ENCODE measurements at places on chromosomes 7 and 10.

- no peak for DNase-seq
Observed at GRCh38 chr7:119665796-119666195, 607.2 kb upstream of the KCND2 start.

- DNase-seq = no peak
Observed at GRCh38 chr10:130345728-130346127, 209.5 kb downstream of the GLRX3 start.

GRCh38 chr7:67619175-67619574 lies 622.5 kb downstream of the TYW1 start:
- DNase-seq = no peak

DNA sequence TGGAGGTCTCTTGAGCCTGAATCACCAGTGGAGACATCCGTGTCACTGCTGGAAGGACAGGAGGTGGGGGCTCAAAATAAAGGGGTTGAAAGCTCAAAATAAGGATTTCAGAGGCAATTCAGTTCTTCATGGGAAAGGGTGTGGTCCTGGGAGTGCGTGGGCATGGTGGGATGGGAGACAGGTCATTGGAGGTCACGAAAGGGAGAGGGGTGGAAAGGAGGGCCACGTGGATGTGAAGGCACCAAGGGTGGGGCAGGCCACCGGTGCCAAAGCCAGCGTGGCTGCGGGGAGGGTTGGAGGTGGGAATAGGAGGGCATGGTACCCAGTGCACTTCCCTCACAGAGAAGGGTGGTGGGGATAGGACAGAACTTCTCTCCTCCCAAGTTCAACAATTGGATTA lies 59.7 kb downstream of the HTR5A start:
- no peak for DNase-seq

- DNase-seq = no peak
Observed at GRCh38 chr10:102509387-102509786, 5.6 kb downstream of the SUFU start.

- DNase-seq = no peak
Observed at GRCh38 chr7:153943457-153943856, 108.7 kb upstream of the DPP6 start.

- no peak for DNase-seq
Observed at GRCh38 chr10:93142534-93142933, 68.8 kb downstream of the CYP26A1 start.

DNA sequence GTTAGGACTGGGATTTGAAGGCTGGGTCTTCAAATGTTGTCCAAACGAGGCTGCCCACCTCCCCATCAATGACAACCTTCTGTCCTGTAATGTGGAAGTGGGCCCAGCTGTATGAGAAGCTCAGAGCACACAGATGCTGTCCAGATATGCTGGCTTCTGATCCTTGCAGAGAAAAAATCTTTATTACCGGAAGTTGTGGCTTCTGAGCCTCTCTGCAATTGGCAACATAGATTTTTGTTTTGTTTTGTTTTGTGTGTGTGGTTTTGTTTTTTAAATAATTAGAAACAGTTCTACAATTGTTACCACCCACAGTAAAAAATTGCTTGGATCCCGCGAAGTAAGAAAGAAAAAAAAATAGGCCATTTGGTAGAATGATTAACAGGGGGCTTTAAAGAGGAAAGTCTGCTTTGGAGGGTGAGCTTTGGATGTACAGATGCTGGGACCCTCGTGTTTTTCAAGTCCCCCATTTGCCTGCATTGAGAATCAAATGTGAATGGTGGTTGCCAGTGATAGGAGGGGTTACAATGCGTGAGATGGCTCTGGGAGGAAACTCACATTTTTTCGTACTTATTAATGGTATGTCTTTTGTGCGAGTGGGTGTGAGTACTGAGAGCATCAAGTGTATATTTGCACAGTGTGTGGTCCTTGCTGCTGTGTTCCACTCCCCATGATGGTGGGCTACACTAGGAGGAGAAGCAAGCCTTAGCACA lies 153.2 kb downstream of the TCF7L2 start:
- DNase-seq = no peak

- no peak for DNase-seq
Observed at GRCh38 chr10:1123198-1123597, 67.0 kb downstream of the WDR37 start.

- DNase-seq = no peak
Observed at GRCh38 chr10:103510791-103511752, 17.6 kb downstream of the NEURL1 start.

- no peak for DNase-seq
Observed at GRCh38 chr7:133401225-133401624, 148.3 kb downstream of the EXOC4 start.

- no peak for DNase-seq
Observed at GRCh38 chr10:98414932-98415730, at the start of gene PYROXD2. Gene PYROXD2 (minus strand): TSS chr10:98415182. CDS start chr10:98415135, 47 bp downstream.

DNA sequence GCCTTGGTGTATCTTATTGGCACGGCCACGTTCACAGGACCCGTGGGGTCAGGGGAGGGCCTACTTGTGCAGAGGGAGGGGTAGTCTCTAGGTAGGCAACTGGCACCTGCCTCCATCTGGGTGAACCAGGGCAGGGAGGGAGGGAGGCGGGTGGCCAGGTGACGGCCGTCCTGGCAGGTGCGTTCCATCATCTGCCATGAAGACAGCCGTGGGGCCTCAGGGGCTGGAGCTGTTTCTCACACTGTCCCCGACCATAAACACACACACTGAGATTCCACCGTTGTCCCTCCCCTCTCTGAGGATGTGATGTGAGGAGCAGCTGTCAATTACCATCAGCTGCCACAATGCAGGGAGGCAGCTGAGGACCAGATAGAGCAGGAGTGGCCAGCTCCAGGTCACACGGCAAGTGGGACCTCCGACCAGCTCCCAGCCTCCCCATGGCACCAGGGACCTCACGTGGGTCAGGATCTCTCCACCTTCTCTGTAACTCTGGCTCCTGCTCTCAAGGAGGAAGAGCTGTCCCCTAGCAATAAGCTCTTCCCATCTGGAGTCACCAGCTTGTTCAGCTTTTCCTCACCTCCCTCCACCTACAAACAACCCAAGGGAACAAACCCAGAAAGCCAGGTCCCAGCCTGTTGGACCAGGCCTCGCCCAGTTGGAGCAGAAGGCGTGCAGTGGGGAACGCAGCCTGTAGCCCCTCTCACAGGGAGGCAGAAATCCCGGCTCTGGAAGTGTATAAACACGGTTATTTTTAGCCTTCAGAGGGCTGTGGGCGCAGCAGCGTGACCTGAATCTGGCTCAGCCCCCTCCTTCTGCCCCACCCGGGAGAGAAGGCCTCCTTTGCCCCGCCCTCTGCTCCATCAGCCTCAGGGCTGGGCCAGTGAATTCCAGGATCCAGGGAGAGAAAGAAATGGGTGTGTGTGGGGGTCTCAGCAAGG lies 33.1 kb downstream of the ZMIZ1 start:
- no peak for DNase-seq

DNA sequence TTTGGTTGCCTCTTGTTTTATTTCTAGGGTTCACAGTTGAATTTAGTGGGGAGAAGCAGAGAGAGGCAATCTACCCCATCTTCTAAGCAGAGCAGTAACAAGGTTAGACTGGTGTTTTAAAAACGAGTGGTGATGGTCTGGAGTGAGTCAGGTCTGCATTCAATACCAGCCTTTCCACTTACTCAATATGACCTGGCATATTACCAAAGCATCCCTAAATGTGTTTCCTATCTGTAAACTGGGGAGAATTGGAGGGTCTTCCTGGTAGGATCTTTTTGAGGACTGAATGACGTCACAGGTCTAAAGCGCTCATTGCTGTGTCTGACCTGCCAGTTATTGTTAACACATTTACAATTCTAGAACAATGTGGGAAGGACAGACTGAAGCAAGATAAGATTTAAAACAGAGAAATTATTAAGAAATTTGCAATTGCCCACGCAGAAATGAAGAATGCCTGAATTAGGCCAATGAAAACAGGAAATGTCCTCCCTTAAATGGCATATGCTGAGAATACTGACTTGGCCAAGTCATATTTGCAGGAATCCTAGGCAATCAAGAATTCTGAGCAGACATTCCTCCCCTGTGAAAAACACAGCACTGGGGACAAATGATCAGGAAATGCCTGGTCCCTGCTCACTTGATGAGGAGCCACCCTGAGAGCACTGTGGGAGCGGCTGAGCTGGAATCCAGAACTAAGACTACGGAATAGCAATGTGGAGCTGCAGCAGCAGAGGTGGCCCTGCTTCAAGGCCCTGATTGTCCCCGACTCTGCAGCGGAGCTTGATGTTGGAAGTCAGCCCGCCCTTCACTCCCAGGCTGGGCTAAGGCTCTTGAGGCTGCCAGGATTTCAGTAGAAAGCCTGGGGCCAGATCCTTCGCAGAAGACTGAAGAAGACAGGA lies 184.5 kb upstream of the CXCL12 start:
- no peak for DNase-seq

GRCh38 chr7:37642028-37642540 lies 41.5 kb upstream of the GPR141 start:
- DNase-seq = no peak

GRCh38 chr7:25149836-25150235 lies 24.8 kb upstream of the CYCS start:
- no peak for DNase-seq

GRCh38 chr10:97577701-97578100 lies 5.1 kb downstream of the ANKRD2 start:
- DNase-seq = no peak

DNA sequence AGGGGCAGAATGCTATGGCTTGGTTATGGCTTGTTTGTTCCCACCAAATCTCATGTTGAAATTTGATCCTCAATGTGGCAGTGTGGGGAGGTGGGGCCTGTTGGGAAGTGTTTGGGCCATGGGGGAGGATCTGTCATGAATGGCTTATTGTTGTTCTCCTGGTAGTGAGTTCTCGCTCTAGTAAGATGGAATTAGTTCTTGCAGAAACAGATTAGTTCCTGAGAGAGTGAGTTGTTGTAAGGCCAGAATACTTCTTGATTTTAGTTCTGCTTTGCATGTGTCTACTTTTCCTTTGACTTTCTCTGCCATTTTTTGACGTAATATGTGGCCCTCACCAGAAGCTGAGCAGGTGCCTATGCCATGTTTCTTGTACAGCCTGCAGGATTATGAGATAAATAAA lies 188.2 kb downstream of the KIF20B start:
- no peak for DNase-seq

GRCh38 chr7:84237533-84238173 lies 43.1 kb upstream of the SEMA3A start:
- no peak for DNase-seq

DNA sequence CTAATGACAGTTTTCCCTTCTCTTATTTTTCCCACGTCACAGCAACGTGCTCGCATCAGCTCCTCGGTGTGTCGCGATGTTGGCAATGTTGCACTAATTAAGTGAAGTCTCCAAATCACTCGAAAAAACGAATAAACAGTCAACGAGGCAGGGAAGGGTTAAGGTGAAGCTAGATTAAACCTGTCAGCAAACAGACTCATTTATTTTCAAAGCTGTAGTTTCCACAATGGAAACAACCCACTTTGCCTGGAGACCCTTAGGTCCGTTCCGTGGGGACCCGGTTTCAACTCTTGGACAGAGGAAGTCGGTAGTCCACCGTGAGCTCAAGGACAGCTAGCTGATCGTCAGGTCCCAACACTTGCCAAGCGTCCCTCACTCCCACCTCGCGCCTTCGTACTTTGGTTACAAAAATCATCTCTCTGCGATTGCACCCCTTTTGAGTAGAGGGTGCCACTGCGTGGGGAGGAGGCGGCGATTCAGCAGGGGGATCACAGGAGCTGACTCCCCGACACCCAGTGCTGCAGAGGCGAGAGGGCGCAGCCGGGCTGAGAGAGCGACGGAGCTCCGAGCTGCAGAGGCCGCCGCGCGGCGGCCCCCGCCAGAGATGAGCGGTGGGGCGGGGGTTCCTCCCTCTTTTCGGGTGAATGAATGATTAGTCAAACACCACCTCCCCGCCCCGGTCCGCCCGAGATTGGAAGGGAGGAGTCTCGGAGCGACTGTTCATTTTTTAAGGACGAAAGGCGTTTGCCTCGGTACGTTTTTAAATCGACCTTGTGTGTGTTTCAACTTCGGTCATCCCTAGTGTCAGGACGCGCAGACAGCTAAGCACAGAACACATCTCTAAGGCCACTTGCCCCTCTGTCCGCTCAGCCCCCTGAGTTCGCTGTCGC lies 1.3 kb upstream of the BMPER start:
- DNase-seq = no peak

DNA sequence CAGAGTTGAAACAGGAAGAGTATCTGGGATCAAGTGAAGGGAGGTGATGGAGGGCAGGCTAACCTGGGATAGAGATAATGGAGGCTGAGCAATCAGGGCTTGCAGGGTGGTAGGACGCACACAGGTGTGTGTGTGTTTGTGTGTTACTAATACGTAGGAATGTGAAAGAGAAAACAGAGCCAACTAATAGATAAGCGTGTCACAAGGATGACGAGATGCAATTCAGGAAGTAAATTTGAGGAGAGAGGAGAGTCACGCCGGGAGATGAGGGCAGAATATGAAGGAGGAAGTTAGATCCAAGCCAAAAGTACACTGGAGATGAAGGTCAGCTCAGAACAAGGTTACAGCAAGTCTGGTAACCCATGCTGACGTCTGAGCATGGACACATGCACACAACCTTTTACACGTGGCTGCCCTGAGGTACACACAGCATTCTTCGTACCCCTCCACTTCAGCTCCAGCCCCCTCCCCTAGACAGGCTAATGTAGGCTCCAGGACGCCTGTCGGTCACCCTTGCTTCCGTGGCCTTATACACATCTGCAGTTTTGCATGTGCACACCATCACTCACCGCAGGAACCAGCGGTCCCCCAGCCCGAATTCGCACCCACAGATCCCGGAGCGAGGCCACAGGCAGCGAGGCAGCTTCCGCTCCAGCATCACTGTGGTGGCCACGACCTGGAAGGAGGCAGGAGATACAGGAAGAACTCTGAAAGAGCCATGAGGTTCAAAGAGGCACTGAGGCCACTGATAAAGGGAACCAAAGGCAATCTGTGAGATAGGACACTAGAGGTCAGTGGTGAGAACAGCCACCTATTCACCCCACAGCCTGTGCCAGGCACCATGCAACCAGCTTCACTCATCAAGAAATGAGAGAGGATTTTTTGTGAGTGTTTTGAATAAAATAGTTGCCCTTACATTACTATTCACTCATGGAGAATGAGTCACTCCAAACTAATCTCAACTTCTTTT lies 23.7 kb upstream of the TRPV6 start:
- no peak for DNase-seq

GRCh38 chr7:98755138-98755898 lies 114.5 kb downstream of the TMEM130 start:
- DNase-seq = no peak

DNA sequence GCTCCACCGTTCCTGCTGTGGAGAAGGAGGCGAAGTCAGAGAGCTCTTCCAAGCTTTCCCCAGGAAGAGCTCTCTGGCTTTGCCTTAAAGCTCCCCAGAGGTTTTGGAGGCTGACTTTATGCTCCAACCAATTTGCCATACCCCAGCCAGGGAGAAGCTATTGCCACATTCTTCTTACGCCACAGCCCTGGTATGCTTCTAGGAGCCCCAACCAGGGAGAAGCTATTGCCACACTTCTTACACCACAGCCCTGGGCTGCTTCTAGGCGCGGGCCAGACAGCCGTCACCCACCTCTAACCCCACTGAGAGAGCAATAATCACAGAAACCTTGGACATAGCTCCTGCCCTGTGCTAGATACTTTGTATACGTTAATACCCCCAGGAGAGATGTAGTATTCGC lies 951 bp downstream of the ELOVL3 start:
- DNase-seq = no peak

- no peak for DNase-seq
Observed at GRCh38 chr10:32239769-32240168, 107.2 kb downstream of the EPC1 start.

GRCh38 chr10:122999347-122999746 lies 9.2 kb downstream of the IKZF5 start:
- DNase-seq = no peak

- no peak for DNase-seq
Observed at GRCh38 chr10:88042160-88043100, 179.0 kb downstream of the PTEN start.

Measured in stimulated activated naive B cell treated with anti-CD40 and anti-IgM and Interleukin-4, amounts not matched to agents 10 μg/mL and 1 μg/mL and 100 μg/mL, for 72 hours (primary cell).